ENCODE measurements at places on chromosomes 12 and 14.

- DNase-seq = no peak
These were observed 191.5 kb downstream of the SLC5A8 start for GRCh38 chr12:101018540-101018939.

DNA sequence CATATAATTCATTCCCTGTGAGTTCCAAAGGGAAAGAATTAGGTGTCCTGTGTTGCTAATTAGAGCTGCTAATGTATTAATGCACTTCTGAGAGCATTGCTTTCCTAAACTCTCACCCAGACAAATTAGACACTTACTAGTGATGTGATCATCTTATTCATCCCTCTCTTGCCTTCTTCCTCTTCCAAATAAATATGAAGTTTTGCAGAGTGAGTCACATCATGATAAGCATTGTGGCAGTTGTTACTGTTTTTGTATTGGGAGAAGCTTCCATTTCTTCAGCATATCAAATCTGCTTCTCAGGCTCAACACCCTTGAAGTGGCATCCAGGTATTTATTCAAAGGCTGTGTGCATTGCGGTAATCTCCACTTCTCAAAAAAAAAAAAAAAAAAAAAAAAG lies 37.3 kb upstream of the E2F7 start:
- DNase-seq = no peak

- no peak for DNase-seq
These were observed 27.2 kb downstream of the EFCAB11 start for GRCh38 chr14:89927186-89927865.

DNA sequence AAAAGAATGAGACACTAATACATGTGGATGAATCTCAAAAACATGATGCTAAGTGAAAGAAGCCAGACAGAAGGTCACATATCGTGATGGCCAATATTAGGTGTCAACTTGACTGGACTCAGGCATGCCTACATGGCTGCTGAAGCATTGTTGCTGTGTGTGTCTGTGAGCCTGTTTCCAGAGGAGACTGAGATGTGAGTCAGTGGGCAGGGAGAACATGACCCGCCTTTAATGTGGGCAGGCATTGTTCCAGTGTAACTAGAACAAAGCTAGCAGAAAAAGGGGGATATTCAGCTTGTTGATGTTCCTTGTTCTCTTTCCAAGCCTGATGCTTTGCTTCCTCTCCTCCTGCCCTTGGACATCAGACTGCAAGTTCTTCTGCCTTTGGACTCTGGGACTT lies 47.6 kb downstream of the DCAF5 start:
- no peak for DNase-seq

DNA sequence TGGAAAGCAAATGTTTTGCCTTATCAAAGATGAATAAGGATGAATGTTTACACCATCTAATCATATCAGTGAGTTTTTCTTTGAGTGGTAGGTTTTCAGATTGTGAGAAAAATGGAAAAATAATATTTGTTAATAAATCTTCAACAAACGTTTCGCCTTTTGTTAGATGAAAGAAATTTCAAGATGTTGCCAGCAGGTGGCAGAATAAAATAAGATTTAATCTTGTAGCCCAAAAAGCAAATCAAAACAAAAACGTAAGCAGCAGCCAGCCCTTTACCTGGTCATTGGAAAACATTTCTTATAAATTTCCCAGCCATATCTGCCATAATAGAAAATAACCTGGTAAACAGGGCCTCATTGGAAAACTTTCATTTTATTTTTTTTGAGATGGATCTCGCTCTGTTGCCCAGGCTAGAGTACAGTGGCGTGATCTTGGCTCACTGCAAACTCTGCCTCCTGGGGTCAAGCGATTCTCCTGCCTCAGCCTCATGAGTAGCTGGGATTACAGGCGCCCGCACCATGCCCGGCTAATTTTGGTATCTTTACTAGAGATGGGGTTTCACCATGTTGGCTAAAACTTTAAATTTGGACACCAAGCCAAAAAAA lies 15.4 kb upstream of the TMEM120B start:
- no peak for DNase-seq

GRCh38 chr14:64196814-64197411 lies 97.3 kb downstream of the ESR2 start:
- DNase-seq = no peak

DNA sequence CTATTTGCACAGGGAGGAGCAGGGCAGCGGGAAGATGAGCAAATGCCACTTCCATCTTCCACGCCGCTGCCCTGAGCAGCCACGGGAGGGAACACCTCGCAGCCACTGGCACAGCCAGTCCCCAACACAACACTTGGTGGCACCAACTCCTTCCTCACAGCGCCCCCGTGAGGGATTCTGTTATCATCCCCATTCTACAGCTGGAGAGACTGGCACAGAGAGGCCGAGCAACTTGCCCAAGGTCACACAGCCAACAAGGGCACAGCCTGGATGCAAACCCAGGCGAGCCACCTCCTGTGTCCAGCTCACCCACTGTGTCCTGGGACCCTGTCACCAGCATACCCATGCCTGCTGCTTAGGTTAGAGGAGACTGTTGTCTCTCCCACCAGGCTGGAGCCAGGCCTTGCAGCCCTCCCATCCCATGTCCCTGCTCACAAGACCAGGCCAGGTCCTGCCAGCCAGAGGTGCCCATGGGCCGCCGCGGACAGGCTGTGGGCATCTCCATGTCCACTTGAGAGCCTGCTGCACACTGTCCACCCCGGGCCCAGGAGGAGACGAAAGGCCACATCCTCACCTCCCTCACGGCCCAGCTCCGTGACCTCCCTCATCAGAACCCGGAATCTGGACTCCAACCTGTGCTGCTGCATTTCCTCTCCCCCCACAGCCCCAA lies 57.0 kb downstream of the NCOR2 start:
- no peak for DNase-seq

DNA sequence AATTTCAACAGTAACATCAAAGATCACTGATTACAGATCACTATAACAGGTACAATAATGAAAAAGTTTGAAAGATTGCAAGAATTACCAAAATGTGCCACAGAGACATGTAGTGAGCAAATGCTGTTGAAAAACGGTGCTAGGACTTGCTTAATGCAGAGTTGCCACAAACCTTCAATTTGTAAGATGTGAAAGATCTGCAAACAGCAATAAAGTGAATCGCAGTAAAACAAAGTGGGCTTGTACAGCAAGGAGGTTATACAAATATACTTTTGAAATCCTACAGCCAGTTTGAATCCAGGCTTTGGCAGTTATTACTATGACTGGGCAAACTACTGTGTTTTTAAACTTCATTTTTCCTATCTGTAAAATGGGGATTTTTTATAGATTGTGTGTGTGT lies 1.0 kb upstream of the PLEKHA5 start:
- DNase-seq = no peak

GRCh38 chr14:69315301-69315700 lies 55.3 kb downstream of the GALNT16 start:
- DNase-seq = no peak

DNA sequence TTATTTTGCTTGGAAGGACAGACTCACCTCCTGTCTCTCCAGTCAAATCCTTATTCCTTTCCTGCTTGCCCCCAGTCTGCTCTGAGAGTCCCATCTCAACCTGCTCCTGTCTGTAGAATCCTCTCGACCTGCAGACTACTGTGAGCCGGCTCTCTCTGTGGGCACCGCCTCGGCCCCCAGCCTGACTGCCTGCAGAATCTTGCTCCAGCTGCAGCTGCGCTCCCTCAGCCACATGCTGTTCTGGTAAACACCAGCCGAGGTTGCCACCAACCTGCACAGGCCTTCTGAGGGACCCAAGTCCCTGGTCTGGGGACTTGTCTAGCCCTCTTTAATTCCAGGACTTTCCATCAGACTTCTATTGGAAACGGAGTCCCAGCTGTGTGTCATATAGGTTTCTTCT lies 44.8 kb upstream of the PRMT8 start:
- DNase-seq = no peak

- no peak for DNase-seq
These were observed 337.9 kb downstream of the AACS start for GRCh38 chr12:125402874-125403789.

- peak; percentile 23 for DNase-seq
These were observed 400 bp upstream of the PRIMA1 start for GRCh38 chr14:93788543-93789227.

DNA sequence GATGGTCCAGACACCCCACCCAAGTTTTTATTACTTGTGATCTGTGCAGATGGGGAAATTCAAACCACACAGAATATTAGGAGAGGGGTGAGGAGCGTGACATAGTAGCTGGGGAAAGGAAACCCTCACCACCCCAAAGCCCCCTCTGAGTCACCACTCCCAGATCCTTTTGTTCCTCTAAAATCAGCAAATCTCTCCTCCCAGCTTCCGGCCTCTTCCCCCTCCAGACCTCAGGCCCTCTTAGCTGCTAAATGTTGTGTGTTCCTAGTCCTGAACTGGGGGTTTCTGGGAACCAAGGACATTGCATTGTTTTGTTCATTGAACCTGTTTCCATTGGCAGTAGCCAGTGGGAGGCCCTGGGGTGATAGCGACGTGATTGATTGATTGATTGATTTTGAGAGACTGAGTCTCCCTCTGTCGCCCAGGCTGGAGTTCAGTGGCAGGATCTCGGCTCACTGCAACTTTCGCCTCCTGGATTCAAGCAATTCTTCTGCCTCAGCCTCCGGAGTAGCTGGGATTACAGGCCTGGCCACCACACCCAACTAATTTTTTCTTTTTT lies 5.9 kb upstream of the ORAI1 start:
- DNase-seq = no peak

DNA sequence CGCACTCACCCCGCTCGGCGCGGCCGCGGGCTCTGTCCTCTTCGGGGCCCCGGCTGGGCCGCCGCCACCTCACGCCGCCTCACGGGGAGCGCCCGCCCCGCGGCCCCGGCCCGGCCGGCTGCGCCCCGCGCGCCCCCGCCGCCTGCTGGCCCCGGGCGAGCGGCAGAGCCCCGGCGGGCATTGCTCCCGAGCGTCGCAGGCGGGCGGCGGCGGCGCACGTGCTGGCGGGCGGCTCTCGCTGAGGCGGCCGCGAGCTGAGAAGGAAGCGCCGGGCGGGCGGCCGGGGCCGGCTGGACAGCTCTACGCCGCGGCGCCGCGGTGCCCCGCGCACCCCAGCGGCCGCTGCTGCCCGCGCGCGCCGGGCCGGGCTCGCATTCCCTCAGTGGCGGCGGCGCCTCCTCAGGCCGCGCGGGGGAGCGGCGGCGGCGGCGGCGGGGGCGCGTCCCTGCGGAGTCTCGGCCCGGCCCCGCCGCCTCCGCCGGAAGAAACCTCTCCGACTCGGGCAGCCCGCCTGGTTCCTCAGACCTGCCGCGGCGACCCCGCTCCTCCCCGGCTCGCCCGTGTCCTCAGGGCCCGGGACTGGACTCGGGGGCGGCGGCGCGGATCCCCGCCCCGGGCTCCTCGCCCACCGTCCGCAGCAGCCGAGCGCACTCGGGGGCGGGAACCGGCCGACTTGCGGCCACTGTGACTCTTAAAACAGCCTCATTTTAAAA lies at the start of gene PITPNM2:
PITPNM2 (minus strand) TSS at position 347 of the 713 bp plus-strand sequence. CDS start 116,500 bp downstream, outside the sequence.
- no peak for DNase-seq

DNA sequence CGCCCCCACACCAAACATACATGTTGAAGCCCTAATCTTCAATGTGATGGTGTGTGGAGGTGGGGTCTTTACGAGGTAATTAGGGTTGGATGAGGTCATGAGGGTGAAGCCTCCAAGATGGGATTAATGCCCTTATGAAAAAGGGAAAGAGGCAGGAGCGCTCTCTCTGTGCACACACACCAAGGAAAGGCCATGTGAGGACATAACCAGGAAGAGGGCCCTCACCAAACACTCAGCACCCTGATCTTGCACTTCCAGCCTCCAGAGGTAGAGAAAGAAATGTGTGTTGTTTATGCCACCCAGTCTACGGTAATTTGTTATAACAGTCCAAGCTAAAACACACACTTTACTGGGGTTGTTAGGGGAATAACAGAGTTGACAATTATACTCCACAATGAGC lies 14.6 kb upstream of the PITPNM2 start:
- no peak for DNase-seq

Data from urinary bladder (tissue), 4 donors.